Transverse colon (tissue), 4 donors: ENCODE measurements at places on chromosomes 5 and 9. TPM values are rescaled to one million over a fixed set of nuclear protein-coding genes. Genes with fewer than 3 reads are reported as not detected.

GRCh38 chr9:77957652-77958051 lies 74.0 kb downstream of the GNAQ start:
- peaks cover 78% of the 10 kb centered on the region for H3K4me1 ChIP-seq
- no peaks in the 10 kb centered on the region for H3K36me3 ChIP-seq
- DNase-seq: no peak
- H3K4me3 ChIP-seq: no peak overlapping the region
- H3K27me3 ChIP-seq: no peaks in the 10 kb centered on the region

VCAN gene
- total RNA-seq: 49.2 TPM

DNA sequence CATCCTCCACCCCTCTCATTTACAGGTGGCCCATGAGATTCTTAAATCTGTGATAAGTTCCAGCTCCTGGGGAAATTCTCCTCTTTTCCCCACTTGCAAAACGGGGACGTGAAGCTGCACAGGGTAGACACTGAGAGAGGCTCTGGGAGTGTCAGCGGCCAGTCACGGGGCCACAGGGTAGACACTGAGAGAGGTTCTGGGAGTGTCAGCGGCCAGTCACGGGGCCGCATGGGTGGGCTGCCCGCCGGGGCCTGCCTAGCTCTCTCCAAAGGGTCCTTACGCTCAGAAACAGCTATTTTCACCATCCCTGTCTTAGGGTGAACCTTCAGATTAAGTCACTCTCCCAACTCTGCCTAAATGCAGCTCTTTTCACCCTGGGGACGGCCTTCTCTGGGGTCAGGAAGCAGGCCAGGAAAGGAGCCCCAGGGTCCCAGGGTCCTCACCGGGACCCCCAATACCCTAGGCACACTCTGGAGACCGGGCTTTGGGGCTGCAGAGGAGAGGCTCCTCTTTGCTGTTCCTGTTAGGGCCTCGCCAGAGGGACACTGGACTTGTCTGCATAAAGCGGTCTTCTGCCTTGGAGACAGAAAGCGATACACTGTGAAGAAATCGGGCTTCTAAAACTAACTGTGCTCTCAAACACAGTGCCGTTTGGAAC lies 1.5 kb downstream of the FAM78A start:
- H3K27ac ChIP-seq: peak overlapping the region; percentile 81
- peak overlapping the region; percentile 72 for H3K4me3 ChIP-seq
- peak; percentile 65 for DNase-seq

ADAMTS6 gene
- total RNA-seq: 2.2 TPM

- no peaks in the 10 kb centered on the region for H3K36me3 ChIP-seq
- H3K4me1 ChIP-seq: no peaks in the 10 kb centered on the region
- H3K4me3 ChIP-seq: no peak overlapping the region
- DNase-seq: no peak
Measured at GRCh38 chr9:120284821-120285220, 295.1 kb downstream of the CDK5RAP2 start.

DNA sequence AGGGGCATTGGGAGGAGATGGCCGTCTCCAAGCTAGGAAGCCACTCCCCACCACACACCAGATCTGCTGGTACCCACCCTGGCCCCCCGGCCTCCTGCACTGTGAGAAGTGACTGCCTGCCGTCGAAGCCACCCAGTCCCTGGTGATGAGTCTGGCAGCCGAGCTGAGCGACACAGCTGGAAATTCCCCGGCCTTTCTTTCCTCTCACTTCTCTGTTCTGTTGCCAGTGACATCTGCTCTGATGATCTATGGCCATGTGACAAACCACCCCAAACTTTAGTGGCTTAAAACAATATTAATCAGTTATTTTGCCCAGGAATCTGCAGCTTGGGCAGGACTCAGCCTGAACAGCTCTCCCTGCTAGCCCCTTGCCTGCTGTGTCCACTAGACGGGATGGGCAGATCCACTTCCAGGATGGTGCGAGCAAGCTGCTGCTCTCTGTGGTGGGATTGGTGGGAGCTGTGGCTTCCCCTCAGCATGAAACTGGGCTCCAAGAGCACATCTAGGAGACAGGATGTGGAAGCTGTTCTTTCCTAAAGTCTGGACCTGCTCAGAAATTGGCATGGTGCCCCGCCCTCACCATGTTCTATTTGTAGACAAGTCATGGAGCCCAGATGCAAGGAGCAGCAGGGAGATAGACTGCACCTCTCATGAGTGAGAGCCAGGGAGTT lies 211.2 kb downstream of the GADD45G start:
- H3K27me3 ChIP-seq: no peaks in the 10 kb centered on the region
- DNase-seq: no peak
- no peak overlapping the region for H3K4me3 ChIP-seq
- H3K36me3 ChIP-seq: no peaks in the 10 kb centered on the region

GRCh38 chr9:36151316-36152210 lies 15.0 kb downstream of the GLIPR2 start:
- H3K4me1 ChIP-seq: peaks cover 27% of the 10 kb centered on the region
- DNase-seq: peak; percentile 81
- H3K27ac ChIP-seq: peak overlapping the region; percentile 87

- H3K36me3 ChIP-seq: no peaks in the 10 kb centered on the region
- H3K4me1 ChIP-seq: no peaks in the 10 kb centered on the region
- no peak overlapping the region for H3K4me3 ChIP-seq
- no peak for DNase-seq
Measured at GRCh38 chr5:164357395-164358033, 852.1 kb downstream of the MAT2B start.

GRCh38 chr9:126294331-126295081 lies 32.1 kb upstream of the MVB12B start:
- DNase-seq: no peak
- no peak overlapping the region for H3K4me3 ChIP-seq
- peaks cover 12% of the 10 kb centered on the region for H3K27me3 ChIP-seq
- H3K36me3 ChIP-seq: no peaks in the 10 kb centered on the region
- H3K4me1 ChIP-seq: peaks cover 13% of the 10 kb centered on the region
- H3K27ac ChIP-seq: no peak overlapping the region

GRCh38 chr9:85040146-85040545 lies 370.6 kb downstream of the NTRK2 start:
- no peak overlapping the region for H3K4me3 ChIP-seq
- H3K27ac ChIP-seq: no peak overlapping the region
- DNase-seq: no peak
- H3K27me3 ChIP-seq: no peaks in the 10 kb centered on the region
- H3K4me1 ChIP-seq: peaks cover 7% of the 10 kb centered on the region

- H3K4me3 ChIP-seq: no peak overlapping the region
- H3K27me3 ChIP-seq: no peaks in the 10 kb centered on the region
- H3K36me3 ChIP-seq: no peaks in the 10 kb centered on the region
- no peak overlapping the region for H3K27ac ChIP-seq
Measured at GRCh38 chr5:156892223-156892622, 42.1 kb downstream of the PPP1R2B start.

DNA sequence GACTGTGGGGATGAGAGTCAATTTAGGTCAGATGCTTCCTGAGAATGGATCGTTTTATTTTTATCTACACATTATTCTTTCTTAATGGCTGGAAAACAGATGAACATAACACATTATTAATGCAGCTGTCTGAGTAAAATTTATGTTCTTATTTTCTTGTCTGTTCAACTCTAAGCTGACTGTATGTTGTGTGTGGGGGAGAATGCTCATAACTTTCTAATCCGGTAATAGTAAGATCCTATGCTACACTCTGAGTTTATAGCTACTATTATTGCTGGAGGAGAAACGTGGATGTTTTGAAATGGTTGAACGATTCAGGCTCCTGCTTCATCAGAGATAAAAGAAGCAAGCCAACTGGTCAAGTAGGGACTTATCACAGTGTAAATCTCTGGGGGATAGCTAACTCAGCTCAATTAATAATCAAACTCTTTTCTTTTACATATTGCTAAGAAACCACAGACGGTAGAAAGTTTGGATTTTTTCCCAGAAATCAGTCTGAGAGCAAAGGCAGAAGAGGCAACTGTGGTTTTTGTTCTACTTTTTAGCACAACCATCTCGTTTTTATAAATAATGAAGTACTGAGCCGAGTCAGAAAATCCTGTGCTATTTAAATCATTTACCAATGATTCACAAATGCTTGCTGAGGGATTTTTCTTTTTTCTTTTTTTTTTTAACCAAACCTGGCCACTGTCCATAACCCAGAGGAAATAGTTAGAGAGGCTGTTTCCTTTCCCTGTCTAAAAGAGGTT lies 265.0 kb upstream of the FAM174A start:
- no peak overlapping the region for H3K4me3 ChIP-seq
- DNase-seq: no peak
- H3K4me1 ChIP-seq: no peaks in the 10 kb centered on the region

LHFPL2 gene
- 45.1 TPM for total RNA-seq

- no peaks in the 10 kb centered on the region for H3K4me1 ChIP-seq
- H3K27ac ChIP-seq: no peak overlapping the region
- H3K36me3 ChIP-seq: no peaks in the 10 kb centered on the region
- H3K27me3 ChIP-seq: no peaks in the 10 kb centered on the region
- no peak for DNase-seq
Measured at GRCh38 chr5:98721231-98721928, 52.1 kb upstream of the RGMB start.
